Transverse colon (tissue), 4 donors: ENCODE measurements at places on chromosomes 13 and 19. TPM values are rescaled to one million over a fixed set of nuclear protein-coding genes. Genes with fewer than 3 reads are reported as not detected.

The RAVER1 gene
- 38.8 TPM for total RNA-seq

- peak; percentile 13 for DNase-seq
- no peak overlapping the region for H3K27ac ChIP-seq
Observed at GRCh38 chr13:34750078-34750931, 191.8 kb upstream of the NBEA start.

GRCh38 chr13:100508996-100509395 is 79.6 kb downstream of the GGACT start:
- H3K27me3 ChIP-seq, result no peaks in the 10 kb centered on the region
- DNase-seq, result no peak
- H3K4me3 ChIP-seq, result no peak overlapping the region

The FAAP24 gene
- total RNA-seq, result not detected

- no peaks in the 10 kb centered on the region for H3K4me1 ChIP-seq
- DNase-seq, result no peak
- peaks cover 80% of the 10 kb centered on the region for H3K27me3 ChIP-seq
Observed at GRCh38 chr19:13505761-13506470, 363 bp downstream of the CACNA1A start.

DNA sequence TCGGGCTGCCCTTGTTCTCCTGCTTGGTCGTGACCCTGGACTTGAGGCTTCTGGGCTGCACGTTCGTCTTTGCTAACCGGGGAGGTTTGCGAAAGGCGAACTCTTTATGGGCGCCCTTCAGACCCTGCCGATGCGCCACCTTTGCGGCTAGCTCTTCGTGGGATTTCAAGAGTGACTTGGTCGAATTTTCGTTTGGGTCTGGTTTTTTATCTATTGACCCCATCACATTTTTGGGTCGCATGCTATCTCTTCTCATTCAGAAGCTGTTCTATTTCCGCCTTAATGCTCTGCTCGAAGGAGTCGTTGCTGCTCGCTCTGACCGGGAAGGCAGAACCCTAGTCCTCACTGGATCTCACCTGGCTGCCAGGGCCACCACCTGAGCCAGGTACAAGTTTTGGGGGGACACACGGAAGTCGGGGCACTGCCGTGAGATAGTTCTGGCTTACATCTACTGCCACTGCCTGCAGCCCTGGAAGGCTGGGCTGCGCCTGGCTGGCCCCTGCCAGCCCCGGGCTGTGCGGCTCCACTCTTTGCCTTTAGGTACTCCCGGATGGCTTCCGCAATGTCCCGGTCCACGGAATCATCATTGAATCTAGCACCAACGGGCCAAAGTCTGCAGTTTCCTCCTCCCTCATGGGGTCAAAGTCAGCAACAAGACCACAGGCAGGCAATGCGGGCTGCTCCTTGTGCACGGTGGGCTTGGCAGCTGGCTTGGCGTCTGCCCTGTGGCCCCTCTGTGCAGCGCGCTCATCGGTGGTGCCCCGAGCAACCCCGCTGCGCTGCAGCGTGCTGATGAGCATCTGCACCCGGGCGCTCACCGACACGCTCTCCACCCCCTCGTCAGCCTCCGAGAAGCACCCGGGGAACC is 16.2 kb downstream of the RB1 start:
- no peaks in the 10 kb centered on the region for H3K36me3 ChIP-seq
- peak overlapping the region; percentile 11 for H3K4me3 ChIP-seq
- no peaks in the 10 kb centered on the region for H3K27me3 ChIP-seq
- no peak for DNase-seq
- no peaks in the 10 kb centered on the region for H3K4me1 ChIP-seq

DNA sequence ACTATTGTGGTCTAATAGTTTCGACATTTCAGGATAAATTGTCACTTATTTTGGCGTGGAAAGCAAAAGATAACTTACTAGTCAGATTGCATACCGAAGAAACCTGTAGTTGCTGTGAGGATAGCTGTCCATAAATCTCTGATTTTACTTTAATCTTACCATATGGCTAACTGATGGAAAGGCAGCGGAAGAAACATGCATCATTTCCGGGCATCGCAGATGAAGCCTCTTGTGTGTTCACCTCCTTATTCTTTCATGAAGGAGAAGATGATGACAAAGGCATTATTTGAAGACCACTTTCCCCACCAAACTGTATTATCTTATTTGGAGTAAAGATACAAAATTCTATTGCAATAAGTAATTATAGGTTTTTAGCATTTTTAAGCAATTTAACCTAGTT is 763.6 kb upstream of the SLITRK6 start:
- no peaks in the 10 kb centered on the region for H3K36me3 ChIP-seq
- H3K4me1 ChIP-seq, result no peaks in the 10 kb centered on the region
- H3K27me3 ChIP-seq, result no peaks in the 10 kb centered on the region

DNA sequence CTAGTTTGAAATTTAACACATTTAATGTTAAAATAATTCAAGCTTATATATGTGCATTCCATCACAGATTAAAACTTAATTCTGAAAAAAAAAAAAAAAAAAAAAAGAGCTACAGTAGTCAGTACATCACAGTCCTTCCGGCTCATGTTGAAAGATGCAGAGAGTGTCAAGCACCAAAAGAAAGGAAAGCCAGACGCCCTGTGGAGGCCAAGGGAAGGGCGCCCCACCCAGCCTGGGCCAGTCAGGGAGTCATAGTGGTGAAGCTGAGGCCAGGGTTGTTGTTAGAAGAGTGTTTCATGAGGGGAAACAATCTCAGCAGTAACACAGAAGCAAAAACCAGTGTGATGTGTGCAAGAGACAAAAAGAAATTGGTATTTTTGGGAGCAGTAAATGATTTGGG is 375.3 kb downstream of the MTUS2 start:
- H3K4me1 ChIP-seq, result no peaks in the 10 kb centered on the region
- no peaks in the 10 kb centered on the region for H3K36me3 ChIP-seq
- no peak for DNase-seq
- H3K4me3 ChIP-seq, result no peak overlapping the region
- no peaks in the 10 kb centered on the region for H3K27me3 ChIP-seq

DNA sequence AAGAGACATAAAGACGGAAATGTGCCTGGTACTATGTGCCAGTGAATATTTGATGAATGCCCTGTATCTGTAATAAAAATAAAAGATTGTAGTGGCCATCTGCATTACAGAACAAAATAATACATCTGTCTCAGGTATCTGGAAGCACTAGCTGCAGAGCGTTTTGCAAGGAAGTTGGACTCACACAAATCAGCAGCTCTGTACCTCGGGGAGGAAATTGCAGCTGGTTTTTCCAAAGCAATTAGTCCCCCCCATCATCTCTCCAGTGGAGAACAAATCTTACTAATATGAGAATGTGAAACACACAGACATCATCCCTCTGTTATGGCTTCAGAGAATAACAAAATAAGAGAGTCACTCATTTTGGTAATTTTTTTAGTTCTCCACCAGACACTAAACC is 245.3 kb downstream of the ITGBL1 start:
- no peaks in the 10 kb centered on the region for H3K36me3 ChIP-seq
- no peak for DNase-seq
- H3K27ac ChIP-seq, result no peak overlapping the region
- no peaks in the 10 kb centered on the region for H3K27me3 ChIP-seq
- no peak overlapping the region for H3K4me3 ChIP-seq
- H3K4me1 ChIP-seq, result no peaks in the 10 kb centered on the region

The RFXAP gene
- total RNA-seq, result 4.0 TPM

The KLK14 gene
- total RNA-seq, result not detected

The CCDC122 gene
- total RNA-seq, result 9.5 TPM

DNA sequence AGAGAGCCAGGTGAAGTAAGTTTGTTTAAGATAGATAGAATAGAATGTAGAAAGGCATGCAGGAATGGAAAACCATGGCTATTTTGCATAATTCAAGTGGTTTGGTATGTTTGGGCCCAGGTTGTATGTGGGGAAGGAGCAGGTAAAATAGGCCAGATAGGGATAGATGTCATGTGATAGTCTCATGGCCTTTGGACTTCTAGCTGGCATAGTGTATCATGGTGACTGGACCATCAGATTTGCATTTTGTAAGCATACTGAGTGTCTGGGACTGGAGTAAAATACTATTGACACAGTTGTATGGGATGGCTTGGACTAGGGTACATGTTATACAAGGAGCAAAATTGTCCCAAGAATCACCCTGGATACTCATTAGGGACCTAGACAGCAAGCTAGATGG is 38.9 kb downstream of the COG3 start:
- H3K36me3 ChIP-seq, result no peaks in the 10 kb centered on the region
- no peak overlapping the region for H3K27ac ChIP-seq
- H3K4me1 ChIP-seq, result no peaks in the 10 kb centered on the region
- DNase-seq, result no peak

The RASIP1 gene
- 11.1 TPM for total RNA-seq

- no peak overlapping the region for H3K27ac ChIP-seq
- DNase-seq, result no peak
- peaks cover 8% of the 10 kb centered on the region for H3K27me3 ChIP-seq
- no peaks in the 10 kb centered on the region for H3K36me3 ChIP-seq
- no peaks in the 10 kb centered on the region for H3K4me1 ChIP-seq
Observed at GRCh38 chr19:50796128-50796633, 6.0 kb downstream of the ACP4 start.

The C13orf42 gene
- not detected for total RNA-seq
